Mesenteric fat pad (tissue), 1 donor: ENCODE measurements at places on chromosomes 3 and 15.

GRCh38 chr3:77460326-77460725, 420.4 kb downstream of the ROBO2 start:
- DNase-seq: no peak

GRCh38 chr3:3799173-3800079, at the start of gene LRRN1:
Gene LRRN1, plus strand, starts transcription at chr3:3799431. Its CDS starts 45,211 bp downstream, at chr3:3844642.
- DNase-seq: no peak

DNA sequence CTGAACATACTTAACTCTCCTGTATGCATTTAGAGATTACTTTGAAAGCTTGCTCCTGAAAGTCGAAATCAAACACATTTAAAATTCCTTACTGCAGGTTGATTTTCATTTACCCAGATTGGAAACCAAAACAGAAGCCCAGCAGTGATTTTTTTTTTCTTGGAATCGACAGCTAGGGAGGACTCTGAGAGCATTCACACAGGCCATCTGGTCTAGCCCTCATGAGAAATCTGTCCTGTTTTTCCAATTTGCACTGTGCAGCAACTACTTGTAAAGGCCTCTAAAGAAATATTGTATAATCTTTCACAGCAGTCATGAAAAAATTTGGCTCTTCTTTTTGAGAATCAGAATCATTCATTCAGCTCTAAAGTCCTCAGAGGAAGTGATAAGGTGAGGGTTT, 179.2 kb downstream of the KCNAB1 start:
- no peak for DNase-seq

GRCh38 chr15:69848551-69849231, 249.0 kb downstream of the TLE3 start:
- no peak for DNase-seq

DNA sequence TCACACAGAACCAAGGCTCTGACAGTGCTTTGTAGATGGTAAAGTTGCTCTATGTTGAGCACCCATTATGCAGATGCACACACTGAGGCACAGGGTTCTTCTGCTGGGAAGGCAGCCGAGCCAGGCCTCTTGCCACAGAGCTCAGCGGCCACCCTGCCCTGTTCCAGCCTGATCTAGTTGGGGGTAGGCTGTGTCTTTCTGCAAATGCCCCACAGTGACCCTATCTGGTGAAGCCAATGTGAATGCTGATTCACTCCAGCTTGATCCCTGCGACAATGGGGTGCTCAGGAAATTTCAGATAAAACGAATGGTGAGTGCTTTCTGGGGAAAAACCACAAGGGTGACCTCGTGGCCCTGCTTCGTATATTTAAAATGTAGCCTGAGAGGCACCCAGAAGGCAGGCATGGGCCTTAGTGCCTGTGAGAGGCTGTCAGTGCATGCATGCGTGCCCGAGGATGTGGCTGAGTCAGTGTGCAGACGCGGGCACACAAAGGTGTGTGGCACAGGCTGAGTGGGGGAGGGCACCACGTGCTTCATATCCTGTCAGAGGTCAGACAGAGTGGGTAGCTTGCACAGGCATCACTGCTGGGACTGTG, 85.7 kb downstream of the ATP2B2 start:
- DNase-seq: no peak

GRCh38 chr15:47715402-47715801, 1.9 kb upstream of the SEMA6D start:
- DNase-seq: no peak

DNA sequence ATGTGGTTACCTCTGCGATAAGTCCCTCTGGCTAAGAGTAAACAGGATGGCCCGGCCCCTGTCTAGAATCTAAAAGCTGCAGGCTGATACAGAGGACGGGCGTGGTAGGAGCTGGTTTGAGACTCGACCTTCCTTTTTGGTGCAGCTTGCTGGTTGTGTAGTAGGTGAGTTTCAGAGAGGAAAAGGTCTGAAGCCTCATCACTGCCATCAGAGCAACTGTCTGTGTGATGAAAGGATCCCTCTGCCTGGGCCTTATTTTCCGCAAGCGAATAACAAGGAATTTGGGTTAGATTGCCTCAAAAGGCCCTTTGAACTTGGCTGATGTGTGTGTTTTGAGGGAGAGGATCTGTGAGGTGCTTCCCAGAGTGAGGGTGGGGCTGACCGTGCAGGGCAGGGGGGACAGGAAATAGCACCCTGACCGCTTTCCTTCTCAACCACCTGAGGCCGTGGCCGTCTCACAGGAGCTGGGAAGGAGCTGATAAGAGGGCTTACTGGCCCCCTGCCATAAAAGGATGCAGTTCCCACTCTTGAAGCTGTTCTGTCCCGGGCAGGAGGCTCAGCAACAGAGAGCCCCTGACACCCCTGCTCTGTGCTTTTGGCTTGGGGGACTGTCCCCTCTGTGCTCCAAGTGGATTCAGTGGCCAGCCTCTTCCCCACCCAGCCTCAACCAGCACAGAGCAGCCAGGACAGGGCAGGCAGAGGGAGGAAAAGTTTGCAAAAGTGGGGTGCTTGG, 45.6 kb upstream of the TFRC start:
- DNase-seq: no peak

DNA sequence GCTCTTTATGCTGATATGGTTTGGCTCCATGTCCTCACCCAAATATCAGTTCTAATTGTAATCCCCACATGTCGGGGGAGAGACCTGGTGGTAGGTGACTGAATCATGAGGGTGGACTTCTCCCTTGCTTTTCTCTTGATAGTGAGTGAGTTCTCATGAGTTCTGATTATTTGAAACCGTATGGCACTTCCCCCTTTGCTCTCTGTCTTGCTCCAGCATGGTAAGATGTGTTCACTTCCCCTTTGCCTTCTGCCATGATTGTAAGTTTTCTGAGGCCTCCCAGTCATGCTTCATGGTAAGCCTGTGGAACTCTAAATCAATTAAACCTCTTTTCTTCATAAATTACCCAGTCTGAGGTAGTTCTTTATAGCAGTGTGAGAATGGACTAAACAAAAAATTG, 107.6 kb downstream of the IMPG2 start:
- no peak for DNase-seq

DNA sequence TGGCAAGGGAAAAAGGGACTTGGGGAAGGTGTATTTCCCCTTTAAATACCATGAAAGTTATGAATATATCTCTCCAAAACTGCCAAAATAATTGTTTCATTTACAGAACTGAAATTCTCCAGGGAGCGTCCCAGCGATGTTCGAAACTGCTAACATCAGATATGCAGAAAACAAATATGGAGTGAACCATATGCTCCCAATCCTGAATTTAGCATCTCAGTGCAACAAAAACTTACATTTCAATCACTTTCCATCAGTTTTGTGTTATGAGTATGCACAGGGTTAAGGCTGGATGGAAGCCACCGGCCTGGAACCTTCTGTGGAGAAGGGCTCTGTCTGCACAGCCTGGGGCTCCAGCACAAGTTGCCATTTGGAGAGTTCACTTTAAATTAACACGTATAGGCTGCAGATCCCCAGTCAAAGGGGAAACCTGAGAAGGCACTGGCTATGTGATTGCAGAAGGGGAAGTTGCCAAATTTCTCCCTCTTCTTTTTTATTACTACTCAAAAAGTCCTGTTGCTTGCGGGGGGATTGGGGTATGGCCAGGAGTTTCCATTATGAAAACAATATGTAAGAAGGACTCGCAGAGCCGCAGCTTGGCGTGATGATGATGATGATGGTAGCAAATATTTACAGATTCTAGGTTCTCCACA, 56.9 kb upstream of the FOXP1 start:
- no peak for DNase-seq

DNA sequence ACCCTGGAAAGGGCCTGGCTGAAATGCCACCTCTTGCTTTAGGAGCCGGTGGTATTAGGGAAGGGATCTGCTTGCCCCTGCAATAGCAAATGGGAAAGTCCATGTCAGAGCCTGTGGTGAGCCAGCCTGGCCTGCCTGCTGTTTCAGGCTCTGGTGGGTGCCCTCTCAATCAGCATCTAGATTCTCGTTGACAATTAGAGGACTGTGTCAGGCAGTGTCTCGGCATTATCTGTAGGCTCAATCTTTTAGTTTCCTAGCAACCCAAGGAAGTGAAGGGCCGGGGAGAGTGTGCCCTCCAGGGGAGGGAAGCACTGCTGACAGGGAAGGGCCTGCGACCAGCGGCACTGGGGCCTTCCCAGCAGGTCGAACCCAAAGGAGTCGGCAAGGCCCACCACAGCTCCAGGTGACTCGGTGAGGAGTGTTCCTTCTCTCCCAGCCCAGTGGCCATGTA, 42.1 kb downstream of the TLE3 start:
- peak; percentile 71 for DNase-seq

- no peak for DNase-seq
Observed at GRCh38 chr3:98612996-98613517, 19.6 kb upstream of the CPOX start.

GRCh38 chr15:35626571-35627318, 80.8 kb upstream of the DPH6 start:
- no peak for DNase-seq

- no peak for DNase-seq
Observed at GRCh38 chr3:195768414-195768813, 43.3 kb downstream of the MUC4 start.

GRCh38 chr3:127839099-127839498, 16.8 kb upstream of the MGLL start:
- no peak for DNase-seq

DNA sequence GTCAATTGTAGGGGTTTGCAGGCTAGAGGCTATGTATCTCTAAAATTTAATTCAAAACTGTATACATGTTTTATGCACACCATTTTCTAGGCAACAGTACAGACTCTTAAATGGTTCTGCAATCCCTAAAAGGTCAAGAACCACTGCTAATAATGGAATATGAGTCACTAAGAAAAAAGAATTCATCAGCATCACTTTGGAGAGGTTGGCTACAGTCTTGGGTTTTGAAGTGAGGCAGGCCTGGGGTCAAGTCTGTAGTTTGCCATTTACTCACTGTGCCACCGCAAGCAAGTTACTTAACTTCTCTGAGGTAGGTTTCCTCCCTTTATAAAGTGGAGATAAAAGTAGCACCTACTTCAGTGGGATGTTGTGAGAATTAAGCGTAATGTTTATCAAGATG, 33.7 kb downstream of the THRB start:
- no peak for DNase-seq

DNA sequence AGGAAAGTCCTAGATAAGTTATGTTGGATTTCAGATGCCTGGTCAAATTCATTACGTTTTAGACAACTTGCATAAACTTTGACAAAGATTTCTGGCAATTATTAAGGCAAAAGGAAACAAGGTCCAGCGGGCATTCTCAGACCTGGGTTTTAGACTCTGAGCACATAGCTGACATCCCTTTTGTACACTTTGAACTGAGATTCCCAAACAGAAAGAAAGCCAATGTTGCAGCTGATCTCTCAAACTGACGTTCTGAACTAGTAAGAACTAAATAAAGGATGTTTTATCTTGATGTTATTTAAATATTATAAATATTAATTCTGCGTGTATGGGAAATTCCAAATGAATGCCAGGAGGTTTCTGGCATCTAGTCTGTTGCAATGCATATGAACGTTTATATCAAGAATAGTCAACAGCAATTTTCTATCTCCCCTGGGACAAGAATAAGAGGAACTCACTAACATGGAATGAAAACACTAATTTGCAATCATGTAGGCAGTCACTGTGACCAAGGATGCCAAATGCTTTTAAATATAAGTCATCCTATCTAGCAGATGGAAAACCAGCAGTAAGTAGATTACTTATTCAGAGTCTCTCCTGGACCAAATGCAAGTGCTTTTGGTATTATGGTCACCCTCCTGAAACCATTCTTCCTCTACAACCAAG, 202.1 kb downstream of the GREM1 start:
- DNase-seq: no peak

- DNase-seq: peak; percentile 92
Observed at GRCh38 chr15:20348900-20349773, 192.5 kb downstream of the GOLGA6L6 start.

DNA sequence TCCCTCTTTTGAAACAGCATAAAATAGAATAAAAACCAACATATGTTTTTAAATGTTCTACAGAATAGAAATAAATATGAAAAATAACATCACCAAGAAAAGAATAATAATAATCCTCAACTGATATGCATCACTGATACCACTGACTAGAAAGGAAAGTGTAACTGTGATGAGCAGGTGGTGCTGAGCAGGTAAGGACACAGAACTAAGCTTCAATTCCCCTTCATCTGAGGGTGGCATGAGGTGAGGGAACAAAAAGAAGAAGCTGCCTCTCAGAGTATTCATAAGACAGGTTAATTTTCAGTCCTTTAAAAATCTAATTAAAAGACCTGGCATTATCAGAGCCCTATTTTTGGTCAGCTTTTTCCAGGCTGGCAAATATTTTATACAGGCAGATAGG, 216.3 kb downstream of the PLCH1 start:
- DNase-seq: no peak

DNA sequence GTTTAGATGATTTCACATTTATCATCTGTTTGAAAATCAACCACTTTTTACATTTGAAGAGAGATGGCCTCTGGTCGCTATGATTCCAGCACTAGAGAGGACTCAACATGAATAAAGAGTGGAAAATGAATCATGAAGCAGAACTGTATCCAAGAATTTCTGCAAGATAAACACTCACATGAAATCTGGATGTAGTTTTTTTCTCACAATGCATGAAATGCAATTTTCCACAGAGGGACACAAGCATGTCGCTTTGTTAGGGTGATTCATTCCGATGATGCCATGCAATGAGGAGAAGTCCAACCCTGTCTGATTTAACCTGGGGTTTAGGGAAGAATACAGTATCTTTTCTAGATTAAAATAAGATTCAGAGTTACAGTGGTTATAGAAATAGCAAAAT, 50.4 kb upstream of the ADCY5 start:
- DNase-seq: no peak

DNA sequence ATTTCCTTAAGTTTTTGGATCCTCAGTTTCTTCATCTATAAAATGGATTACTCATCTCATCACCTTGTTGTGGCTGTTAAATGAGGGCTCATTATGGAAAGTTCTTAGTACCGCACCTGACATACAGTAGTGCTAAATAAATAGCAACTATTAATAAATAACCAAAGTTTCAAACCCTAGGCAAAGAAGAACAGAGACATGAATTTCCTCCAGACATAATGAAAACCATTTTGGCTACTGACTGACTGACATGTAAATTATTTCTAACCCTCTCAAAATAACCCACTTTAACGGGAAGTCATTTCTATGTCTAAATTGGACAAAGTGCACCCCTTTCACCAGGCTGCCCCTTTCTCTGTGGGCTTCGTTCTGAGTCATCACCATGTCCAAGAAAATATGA, 17.4 kb upstream of the KLHL6 start:
- DNase-seq: no peak

DNA sequence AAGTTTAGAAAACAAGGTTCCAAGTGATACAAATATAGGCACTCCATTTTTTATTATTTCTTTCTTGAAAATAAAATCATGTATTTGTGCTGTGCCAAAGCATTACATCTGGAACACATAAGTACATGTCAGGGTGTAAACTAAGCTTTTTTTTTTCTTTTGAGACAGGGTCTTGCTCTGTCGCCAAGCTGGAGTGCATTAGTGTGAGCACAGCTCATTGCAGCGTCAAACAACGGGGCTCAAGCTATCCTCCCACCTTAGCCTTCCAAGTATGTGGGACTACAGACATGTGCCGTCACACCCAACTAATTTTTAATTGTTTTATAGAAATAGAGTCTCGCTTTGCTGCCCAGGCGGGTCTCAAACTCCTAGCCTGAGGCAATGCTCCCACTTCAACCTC, 9.0 kb downstream of the SPATA12 start:
- DNase-seq: no peak

GRCh38 chr3:143410259-143410658, 290.7 kb downstream of the CHST2 start:
- DNase-seq: no peak
